Effector CD8-positive, alpha-beta T cell (primary cell): ENCODE measurements at places on chromosomes 2 and 18.

DNA sequence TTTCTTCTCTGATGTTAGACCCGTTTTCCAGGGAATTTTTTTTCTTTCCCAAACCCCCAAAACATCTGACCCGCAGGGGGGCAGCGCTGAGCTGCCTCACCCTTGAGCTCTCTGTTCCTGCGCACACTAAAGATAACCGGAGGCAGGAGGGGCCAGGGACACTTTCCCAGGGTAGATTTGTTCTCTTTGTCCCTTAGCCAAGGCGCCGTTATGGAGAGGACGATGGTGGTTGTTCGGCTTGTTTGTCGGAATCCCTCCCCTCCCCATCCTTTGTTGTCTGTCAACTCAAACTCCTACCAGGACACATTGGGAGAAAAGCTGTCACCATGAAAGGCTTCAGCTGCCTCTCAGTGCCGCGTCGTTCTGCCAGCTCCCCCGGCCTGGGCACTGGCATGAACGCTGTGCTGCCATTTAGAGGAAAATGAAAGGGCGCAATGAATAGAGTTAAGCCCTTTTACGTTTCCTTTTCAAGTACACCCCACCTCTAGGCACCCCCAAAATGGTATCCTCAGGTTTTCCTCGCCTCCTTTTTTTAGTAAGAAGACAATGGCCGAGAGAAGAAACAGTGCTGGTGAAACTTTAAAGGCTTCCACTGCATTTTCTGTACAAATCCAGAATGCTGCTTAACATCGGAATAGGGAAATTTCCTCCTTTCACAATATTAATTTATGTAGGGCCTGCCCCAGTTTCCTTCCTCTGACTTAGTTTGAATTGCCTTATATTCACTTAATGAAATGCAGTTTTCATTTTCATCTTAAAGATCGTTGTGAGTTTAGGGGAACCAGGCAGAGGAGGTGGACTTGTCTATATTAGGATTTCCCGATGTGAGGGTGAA, 62.1 kb downstream of the RND3 start:
- DNase-seq: no peak

DNA sequence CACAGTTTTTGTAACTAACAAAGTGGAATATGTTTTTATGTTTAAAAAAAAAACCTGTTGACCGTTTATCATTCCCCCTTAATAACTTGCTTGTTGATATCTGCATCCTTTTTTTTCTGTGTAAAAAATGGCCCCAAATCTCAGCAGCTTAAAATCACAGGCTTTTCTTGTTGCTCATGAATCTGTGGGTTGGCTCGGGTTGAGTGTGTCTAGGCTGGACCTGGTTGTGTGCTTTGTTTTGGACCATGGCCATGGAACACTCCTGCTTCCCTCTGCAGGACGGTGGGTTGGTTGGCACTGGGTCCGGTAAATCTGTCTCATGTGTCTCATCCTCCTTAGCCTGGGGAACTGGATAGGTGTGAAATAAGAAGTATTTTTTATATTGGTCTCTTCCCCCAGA, 139.0 kb upstream of the LINC00305 start:
- no peak for DNase-seq

DNA sequence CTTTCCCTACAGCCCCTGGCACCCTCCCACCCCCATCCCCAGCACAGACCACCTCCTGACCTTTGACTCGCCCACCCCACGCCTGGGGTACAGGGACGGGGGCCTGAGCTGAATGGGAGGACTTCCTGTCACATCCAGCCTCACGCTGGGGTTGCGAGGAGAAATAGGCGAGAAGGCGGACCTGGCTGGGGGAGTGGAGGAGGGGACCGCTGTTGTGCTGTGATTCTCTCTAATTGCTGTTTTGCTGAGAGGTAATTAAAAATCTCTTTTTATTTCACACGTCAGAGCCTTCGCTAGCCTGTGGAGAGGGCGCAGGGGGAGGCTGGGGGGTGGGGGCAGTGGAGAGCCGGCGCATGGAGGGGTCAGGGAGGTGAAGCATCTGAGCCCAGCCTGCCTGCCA, 9.7 kb upstream of the ECEL1 start:
- no peak for DNase-seq

GRCh38 chr2:85605406-85606115, 3.1 kb upstream of the TMEM150A start:
- DNase-seq: no peak

DNA sequence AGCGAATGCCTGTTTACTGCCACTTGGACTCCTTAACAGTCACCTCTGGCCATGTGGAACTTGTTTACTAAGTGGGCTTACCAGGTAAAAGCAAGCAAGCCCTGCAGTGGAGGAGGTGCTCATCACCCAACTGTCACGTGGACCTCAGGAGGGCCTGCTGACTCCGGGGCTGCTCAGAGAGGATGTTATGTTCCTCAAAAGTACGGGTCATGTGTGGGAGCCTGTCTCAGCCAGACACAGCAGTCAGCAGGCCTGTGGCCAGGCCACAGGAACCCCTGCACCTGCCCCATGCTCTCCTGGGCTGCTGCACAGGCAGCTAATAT, 36.2 kb downstream of the AMER3 start:
- DNase-seq: no peak

DNA sequence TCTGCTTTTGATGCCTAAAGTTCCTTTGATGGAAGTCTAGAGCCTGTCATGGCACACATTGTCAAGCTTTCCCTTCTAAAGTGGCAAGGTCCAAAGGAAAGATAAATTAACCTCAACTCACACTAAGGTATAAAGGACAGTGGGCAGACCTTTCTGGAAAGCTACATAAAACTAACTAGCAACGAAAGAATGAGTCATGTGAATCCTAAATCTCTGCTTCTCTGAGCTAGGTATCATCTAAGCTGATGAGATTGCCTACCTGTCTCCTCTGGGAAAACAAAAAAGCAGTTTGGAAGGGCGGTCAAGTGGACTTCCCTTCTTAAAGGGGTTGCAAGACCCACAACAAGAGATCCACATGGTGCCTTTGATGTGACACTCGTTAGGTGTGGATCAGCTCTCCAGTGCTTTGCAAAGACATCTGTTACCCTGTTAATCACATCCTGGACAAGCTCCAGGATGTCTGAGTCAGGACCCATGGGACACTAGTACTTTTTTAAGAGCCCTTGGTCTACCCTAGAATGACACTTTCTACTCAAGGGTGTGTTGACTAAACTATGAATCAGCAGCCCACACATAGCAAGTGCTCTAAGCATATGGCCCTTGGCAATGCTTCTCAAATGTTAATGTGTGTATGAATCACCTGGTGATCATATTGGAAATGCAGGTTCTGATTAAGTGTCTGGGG, 173.5 kb downstream of the ALK start:
- DNase-seq: no peak

- no peak for DNase-seq
Observed at GRCh38 chr18:41391616-41392595, 563.1 kb upstream of the PIK3C3 start.

GRCh38 chr2:9975328-9975727, 23.8 kb downstream of the GRHL1 start:
- no peak for DNase-seq

- DNase-seq: no peak
Observed at GRCh38 chr2:42450136-42450535, 43.6 kb downstream of the KCNG3 start.

DNA sequence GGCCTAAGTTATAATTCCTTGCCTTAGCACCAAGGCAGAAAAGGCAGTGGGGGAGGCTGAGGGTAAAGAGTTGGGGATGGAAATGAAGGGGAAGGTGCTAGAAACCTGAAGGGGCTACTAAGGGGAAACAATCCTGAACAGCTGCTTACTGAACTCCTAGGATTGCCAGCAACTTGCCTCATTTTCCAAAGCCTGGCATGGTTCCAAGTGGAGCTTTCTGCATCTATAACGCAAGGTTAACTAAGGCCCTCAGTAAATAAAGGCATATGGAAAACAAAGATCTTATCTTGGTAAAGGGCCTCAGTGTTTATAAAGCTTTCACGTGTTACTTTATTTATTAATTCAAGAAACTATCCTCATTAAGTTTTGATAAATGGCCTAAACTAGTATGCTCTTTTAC, 10.9 kb downstream of the MEP1B start:
- no peak for DNase-seq
